ENCODE measurements at places on chromosomes 6 and 20.

- no peak for DNase-seq
Observed at GRCh38 chr6:158843751-158844683, 24.8 kb upstream of the EZR start.

DNA sequence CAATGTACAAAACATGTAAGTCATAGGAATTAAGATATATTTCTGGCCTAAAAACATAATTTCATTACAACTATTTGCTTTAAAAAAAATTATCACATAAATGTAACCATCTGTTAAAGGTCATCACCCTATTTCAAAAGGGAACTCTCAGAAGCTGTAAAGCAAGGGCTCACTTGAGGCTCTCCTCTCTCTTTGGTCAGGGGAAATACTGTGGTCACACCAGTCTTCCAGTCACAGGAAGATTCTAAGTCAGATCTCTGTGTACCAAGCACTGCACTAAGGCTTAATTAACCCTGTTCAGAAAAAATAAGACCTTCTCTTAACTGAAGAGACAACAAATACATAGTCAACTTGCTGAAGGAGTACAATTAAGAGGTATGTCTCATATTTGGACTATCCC is 75.6 kb downstream of the MMS22L start:
- no peak for DNase-seq

GRCh38 chr6:112291161-112291762 is 36.9 kb upstream of the LAMA4 start:
- DNase-seq: no peak

DNA sequence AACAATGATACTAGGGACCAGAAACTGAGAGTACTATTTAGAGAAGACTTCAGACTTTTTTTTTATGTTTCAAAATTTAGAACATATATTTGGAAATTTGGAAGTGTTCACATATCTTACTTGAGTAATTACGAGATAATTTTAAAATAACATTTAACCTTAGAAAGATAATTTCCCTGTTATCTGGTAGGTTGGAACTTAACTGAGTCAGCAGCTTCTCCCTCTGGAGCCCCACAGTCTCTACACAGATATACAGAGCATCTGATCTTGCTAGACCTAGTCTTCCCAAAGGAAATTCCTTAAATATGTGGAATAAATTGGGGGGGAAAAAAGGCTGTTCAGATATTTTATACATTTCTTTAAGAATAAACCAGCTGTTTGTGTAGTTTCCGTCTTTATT is 48.6 kb downstream of the TSPYL4 start:
- DNase-seq: no peak

DNA sequence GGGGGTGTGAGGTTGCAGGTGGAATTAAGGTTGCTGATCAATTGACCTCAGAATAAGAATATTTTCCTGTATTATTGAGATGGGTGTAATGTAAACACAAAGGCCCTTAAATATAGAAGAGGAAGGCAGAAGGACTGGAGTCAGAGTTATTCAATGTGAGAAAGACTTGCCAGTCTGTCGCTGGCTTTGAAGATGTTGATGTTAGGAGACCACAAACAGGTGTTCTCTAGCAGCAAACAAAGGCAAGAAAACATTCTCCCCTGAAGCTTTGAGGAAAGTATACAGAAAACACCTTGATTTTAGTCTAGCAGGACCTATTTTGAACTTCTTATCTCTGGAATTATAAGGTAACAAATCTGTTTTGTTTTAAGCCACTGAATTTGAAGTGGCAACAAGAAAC is 138.9 kb upstream of the PTPRK start:
- DNase-seq: no peak

- DNase-seq: no peak
Observed at GRCh38 chr20:34574426-34574825, 15.9 kb downstream of the MAP1LC3A start.

DNA sequence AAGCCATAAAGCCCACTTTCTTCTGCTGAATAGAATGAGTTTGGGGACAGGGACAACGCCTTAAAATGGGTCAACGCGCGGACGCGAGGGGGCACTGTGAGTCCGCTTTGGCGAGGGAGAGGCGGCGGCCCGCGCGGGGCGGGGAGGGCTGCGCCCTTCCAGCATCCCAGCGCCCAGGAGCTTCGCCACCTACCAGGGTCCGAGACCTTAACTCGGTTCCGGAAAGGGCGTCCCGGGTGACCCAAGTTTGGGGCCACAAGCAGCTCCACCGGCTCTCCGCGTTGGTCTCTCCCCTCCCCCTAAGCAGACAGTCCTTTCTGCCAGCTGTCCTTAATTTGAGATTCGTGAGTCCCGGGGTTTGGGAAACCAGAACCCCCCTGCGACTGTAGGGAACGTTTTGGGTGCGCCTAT is 1.8 kb upstream of the SAMD5 start:
- no peak for DNase-seq

DNA sequence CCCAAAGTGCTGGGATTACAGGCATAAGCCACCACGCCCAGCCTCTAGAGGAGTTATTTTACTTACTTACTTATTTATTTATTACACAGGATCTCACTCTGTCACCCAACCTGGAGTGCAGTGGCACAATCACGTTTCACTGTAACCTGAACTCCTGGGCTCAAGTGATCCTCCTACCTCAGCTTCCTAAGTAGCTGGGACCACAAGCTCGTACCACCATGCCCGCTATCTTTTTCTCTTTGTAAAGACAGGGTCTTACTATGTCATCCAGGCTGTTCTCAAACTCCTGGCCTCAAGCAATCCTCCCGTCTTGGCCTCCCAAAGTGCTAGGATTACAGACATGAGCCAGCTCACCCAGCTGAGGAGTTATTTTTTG is 1.6 kb upstream of the TRIB3 start:
- DNase-seq: no peak

DNA sequence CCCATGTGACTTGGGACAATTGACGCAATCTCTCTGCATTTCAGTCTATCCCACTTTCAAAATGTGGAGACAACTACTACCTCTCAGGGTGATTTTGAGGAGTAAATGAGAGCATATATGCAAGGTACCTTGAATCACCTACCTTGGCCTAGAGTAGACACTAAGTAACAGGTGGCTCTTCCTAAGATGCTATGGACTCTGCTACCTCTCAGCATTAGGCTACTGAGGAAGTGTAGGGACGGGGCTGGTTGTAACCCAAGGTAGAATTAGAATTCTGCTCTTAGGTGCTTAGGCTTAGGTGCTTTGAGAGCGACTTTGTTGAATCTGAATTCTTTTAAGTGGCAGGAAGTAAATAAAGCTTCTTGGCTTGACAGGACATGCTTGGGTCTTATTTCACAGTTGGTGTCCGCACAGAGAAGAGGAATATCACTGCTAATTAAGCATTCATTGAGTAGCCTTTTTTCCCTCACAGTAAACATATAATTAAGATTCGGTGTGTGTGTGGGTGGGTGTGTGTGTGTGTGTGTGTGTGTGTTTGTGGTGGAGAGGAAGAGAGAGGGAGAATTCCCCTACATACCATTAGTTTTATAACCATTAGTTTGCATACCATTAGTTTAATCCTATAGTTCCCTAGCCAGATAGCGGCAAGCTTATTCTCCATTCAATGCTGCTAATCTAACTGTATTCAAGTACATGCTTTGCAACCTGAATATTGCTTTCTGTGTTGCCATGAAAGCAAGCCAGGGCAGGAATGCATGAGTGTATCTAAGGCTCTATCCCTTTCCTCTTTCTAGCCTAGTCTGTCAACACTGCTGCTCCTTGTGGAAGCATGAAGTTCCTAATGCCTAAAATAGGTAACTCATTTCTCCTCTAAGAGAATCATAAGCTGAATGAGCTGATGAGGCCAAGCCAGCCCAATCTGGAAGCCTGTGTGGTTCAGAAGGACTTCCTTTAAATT is 112.5 kb downstream of the IPCEF1 start:
- no peak for DNase-seq

DNA sequence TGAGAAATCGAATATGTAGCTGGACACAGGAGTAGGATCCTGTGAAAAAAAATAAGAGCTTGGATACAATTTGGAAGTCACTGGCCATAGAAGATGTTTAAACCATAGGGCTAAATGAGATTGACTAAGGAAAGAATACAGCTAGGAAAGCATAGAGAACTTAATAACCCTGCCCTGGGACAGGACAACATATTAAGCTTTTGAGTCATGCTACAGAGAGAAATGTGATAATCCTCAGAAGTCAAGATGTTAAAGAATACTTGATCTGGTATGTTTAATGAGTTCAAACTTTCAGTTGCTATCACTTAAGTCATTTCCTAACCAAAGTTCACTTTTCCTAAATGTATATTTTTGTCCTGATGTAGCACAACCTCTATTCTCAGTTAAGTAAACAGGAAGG is 154.6 kb upstream of the TSHZ2 start:
- DNase-seq: no peak

DNA sequence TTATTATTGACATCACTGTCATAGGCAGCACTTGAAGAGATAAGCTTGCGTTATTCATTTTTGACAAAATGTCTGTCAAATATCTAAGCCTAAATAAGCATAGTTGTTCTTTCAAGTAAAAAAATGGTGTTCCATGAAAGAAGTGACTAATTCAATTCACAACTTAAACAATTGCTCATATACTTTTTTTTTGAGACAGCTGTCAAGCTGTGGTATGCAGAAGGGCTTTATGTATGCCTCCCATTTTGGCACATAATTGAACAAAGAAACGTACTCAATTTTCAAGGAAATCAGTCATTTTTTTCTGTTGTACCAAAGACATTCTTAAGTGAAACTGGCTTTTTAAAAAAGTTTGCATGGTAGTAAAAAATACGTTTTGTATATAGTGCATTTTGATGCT is 8.5 kb downstream of the AFDN start:
- DNase-seq: no peak

DNA sequence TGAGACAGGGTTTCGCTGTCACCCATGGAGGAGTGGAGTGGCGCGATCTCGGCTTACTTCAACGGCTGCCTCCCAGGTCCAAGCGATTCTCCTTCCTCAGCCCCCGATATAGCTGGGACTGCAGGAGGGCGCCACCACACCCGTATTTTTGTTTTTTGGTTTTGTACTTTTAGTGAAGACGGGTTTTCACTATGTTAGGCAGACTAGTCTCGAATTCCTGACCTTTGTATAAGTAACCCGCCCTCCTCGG is 115.4 kb upstream of the BTN3A2 start:
- no peak for DNase-seq

- no peak for DNase-seq
Observed at GRCh38 chr20:9514072-9514460, 324 bp upstream of the LAMP5 start.

Measured in activated gamma-delta T cell (primary cell).